ENCODE measurements at places on chromosomes 4 and X. TPM values are rescaled to one million over a fixed set of nuclear protein-coding genes. Genes with fewer than 3 reads are reported as not detected.

GIMD1 gene
- total RNA-seq, result not detected

GUCY1B1 gene
- 22.7 TPM for total RNA-seq

ARSJ gene
- total RNA-seq, result 22.8 TPM

IL9R gene
- not detected for total RNA-seq

SLBP gene
- total RNA-seq, result 41.0 TPM

HSFX1 gene
- total RNA-seq, result 0.19 TPM

WFS1 gene
- total RNA-seq, result 9.3 TPM

NUP62CL gene
- total RNA-seq, result 1.5 TPM

SH3TC1 gene
- total RNA-seq, result 0.98 TPM

PI4K2B gene
- 11.0 TPM for total RNA-seq

DRD5 gene
- 1.1 TPM for total RNA-seq

PNCK gene
- total RNA-seq, result 5.9 TPM

RHOXF1 gene
- total RNA-seq, result not detected

EFNB1 gene
- total RNA-seq, result 53.2 TPM

LDB2 gene
- total RNA-seq, result 20.3 TPM

SASH3 gene
- total RNA-seq, result 0.10 TPM

DCAF4L1 gene
- total RNA-seq, result 0.45 TPM
